ENCODE measurements at places on chromosomes 4 and X.

GRCh38 chr4:177728361-177729152 lies 286.3 kb upstream of the AGA start:
- no peak for DNase-seq

GRCh38 chr4:72966652-72967051 lies 102.9 kb downstream of the COX18 start:
- DNase-seq: no peak

GRCh38 chr4:120139392-120139791 lies 72.7 kb upstream of the MAD2L1 start:
- DNase-seq: no peak

GRCh38 chr4:45803994-45804393 lies 319.9 kb downstream of the GABRG1 start:
- DNase-seq: no peak

DNA sequence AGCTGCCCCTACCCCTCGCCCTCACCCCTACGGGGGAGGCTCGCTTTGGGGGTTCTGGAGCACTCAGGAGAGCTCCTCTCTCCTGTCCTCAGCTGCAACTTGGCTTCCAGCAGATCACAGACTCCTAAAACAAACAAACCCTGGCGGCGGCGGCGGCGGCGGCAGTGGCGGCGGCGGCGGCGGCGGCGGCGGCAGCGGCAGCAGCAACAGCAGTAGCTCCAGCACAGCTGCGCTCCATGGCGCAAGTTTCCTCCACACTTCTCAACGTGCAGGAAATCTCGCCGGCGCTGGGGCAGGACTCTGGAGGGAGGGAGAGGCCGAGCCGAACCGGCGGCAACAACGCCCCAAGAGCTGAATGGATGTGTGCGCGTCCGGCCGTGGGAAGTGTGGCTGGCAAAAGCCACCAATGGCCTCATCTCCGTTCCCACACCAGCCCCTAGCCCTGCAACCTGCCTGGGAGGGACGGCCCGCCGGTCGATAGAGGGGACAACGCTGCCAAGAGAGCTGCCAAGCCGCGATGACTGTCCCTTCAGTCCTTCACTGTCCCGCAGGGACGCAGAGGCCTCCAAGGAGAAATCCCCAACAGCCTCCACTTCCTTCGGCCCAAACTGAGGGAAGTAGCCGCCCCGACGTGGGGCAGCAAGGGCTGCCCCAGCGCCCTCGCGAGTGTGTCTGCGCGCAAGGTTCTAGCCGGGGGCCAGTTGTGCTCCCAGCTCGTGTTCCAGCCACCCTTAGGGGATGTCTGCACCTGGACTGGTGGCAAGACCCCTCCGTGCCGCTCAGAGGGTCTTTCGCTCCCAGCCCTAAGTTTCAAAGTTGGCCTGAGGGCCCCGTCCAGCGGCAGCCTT lies 775 bp downstream of the SHROOM4 start:
- peak; percentile 3 for DNase-seq

DNA sequence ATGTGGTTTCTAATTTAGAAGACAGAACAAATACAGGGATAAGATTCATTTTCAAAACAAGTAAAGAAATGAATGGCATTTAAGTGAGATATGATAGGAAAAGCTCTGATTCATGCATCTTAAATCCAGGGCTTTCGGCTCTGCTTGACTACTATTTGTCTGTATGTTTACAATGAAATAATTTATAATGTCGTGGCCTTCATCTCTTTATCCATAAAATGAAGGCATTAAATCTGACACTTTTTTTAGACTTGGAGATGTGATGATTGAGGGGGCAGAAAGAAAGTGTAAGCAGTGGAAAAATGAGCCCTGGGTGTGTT lies 115.7 kb upstream of the KIT start:
- DNase-seq: no peak

GRCh38 chrX:17744896-17745523 lies 7.7 kb downstream of the SCML1 start:
- DNase-seq: no peak
